Stimulated activated CD4-positive, alpha-beta T cell treated with anti-CD3 and anti-CD28 coated beads, Interleukin-4, amount 100 ng/mL, for 48 hours (primary cell): ENCODE measurements at places on chromosomes 11 and 22.

DNA sequence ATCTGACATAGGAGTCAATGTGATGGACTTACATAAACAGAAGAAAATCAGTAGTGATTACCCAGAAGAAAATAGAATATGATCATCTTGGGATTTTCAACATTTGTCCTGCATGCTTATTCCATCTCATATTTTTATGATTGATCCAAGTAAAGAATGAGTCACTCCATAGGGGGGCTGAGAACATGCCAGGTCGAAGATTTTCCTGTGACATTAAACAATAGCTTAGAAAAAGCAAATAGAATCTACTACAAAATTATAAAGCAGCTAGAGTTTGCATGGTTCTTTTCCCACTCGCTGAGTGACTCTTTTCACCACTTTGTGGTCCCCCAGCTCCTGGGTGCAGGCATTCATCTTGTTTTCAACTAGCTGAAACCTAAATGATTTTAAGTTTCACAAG, 56.3 kb downstream of the DDI1 start:
- DNase-seq: no peak

DNA sequence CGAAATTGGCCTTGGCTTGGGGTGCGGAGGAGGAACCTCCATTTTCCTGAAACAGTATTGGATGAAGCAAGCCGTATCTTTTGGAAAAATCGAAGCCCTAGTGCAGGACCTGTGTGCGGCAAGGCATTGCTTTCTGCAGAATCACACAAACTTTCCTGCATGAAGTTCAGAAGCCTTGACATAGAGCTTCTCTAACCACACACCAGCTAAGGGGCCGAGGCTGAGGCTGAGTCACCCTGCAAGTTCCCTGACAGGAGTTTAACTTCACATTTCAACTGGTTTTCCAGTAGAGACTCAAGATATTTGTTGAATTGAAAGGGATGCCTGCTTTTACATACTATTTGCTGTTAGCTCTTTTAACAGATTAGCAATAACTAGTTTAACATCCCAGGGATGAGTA, 67.8 kb downstream of the TCF20 start:
- DNase-seq: peak; percentile 25

DNA sequence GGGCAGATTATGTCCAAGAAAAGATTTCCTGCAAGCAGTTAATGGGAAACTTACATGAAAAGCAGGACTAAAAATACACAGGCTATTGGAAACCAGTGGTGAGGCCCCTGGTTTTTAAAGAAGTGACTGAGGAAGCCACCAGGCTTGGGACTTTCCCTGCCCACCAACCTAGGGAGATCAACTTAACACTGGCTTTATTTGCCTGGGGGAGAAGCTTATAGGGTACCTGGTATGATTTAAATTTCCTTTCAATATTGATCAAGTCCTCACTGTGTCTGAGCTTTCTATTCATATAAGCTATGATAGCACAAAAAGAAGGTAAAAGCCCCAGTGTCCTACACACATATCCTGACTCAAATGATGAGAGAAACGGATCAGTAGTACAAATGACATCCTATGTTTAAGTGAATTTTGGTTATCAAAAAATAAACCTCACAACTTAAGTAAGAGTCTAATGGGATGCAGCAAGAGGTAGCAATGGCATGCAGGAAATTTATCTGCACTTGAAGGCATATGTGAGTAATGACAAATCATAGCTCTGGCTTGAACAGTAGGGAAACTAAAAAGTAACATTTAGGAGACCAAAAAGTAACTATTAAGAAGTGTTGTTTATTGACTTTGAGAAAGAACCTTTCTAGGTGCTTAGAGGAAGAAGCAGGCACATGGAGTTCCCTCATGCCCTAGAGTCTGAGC, 85.3 kb downstream of the GAB2 start:
- no peak for DNase-seq

DNA sequence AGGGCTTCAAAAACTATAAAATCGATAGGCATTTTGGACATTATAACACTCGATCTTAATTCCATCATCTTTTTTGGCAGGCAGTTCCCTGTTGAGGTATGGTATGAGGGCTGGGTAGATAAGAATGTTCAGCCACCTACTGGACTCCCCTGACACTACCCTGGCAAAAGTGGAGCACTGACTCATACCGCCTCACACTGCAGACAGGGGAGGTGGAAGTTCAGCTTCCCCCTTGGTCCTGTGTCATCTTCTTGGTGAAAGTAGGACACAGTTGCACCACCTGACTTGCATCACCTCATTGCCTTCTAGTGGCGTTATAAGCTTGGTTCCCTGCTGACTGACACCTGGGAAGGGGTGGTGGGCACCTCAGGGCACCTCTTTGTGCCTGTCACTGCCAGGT, 30.4 kb downstream of the PAAF1 start:
- DNase-seq: peak; percentile 8

DNA sequence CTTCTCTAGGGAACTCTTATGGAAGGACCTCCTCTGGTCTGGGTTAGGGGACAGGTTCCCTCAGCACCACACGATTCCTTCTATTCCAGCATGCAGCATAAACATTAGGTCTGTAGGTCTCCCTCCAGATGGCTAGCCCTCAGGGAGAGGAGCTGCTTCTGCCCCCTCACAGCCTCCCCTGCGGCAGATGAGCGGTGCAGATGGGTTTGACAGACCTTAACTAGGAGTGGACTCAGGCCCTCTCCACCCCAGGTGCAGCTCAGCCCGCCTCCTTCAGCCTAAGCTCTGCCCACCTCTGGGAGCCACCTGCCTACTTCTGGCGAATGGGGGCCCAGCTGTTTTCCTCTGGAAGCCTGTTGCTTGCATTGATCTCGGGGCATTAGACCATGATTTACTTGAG, 55.7 kb upstream of the EIF3D start:
- DNase-seq: no peak

DNA sequence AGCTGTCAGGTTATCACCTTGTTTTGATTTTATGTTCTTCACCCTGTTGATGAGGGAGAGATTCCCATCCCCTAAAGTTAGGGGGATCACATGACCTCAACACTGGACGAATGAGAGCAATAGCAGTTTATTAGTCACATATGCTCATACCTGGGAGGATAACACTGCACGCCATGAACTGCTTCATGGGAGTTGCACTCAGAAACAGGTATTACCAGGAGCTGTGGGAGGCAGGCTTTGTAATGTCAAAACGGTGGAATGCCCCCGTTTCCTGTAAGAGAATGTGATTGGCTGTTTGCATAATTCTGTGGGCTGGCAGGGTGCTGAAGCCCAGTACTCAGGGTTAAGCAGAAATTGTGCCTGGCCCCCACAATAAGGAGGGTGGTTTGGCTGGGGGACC, 3.2 kb upstream of the THY1 start:
- DNase-seq: no peak

GRCh38 chr22:45072322-45072903, 62.6 kb upstream of the PHF21B start:
- peak; percentile 22 for DNase-seq

DNA sequence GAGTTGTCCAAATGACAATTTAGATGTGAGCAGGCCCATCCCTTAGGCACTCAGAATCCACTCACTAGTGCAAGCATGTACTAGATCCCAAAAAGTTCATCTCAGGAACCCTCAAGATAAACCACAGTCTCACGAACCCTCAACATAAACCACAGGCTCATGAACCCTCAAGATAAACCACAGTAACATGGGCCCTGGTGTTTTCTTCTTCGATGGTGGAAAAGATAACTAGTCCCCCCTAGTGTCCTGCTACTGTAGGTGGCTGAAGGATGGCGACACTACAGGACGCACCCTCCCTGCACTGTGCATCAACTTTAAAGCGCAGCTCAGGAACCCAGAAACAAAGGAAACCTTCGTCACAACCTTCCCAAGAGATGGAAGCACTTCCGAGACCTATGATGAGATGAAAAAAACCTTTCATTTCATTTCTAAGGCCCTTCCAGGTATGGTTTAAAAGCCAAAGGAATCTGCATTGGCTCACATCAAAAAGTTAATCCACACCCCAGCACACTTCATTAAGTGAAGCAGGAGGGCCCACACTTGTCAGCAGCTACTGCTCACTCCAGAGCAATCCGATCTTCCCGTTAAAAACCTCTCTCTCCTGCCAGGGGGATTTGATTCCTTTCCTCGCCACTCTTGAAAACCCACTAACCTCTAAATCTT, 2.4 kb downstream of the LARGE1 start:
- DNase-seq: no peak

- no peak for DNase-seq
Measured at GRCh38 chr11:130486987-130487923, 38.8 kb downstream of the ADAMTS15 start.

- DNase-seq: no peak
Measured at GRCh38 chr11:31492320-31492913, 17.0 kb downstream of the IMMP1L start.
